ENCODE measurements at places on chromosomes 6 and 20.

DNA sequence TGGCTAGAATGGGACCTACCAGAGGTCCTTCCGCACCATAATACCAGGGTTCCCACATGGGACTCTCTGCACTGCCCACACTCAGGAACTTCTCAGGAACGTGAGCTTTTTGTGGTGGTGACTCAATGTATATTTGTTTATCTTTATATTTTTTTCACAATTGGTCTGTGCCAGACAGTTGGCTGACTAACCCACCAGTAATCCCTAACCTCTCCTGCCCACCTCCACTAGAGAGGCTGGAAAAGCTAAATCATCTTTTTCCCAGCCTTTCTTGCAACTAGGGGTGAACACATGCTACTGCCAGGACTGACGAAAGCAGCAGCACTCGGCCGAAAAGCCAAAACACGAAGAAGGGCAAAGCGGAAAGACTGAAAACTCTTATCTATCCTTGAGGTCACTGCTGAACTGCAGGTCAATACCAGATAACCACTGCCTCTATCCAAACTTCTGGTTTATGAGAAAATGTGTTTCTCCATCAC, 112.9 kb downstream of the TRERF1 start:
- DNase-seq = no peak

- DNase-seq = no peak
These were observed 164.2 kb downstream of the NFATC2 start for GRCh38 chr20:51378171-51378928.

- no peak for DNase-seq
These were observed 132.7 kb upstream of the GMDS start for GRCh38 chr6:2378046-2378657.

GRCh38 chr6:101108286-101108685, 227.2 kb upstream of the ASCC3 start:
- DNase-seq = no peak

DNA sequence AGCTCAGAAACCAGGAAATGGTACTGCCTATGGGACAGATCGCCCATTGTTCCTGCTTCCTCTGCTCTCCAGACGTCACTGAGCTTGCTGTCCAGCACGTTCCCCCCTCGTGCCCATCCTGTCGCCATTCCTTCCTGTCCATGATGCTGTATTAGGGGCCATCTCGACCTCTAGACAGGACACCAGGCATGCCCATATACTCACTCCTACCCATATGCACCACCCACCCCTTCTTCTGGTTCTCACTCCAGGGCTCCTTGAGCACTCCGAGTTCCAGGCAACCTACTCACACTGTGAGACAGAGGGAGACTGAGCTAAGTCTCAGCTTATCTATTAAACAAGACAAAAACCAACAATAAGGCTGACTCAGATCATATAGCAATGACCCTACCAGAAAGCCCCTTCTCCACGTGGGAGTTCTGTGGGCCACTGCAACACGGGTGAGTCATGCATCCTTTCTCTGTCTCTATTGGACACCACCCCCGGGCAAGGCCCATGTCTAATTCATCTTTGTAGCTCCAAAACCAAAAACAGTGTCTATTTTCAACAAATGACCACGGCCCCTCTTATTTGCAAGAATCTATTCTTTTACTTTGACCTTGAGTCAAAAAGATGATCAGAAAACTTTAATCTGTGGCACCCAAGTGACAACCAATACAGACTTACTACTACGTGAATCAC, 65.7 kb downstream of the PSMG4 start:
- DNase-seq = no peak

- DNase-seq = no peak
These were observed 38.8 kb downstream of the PPARD start for GRCh38 chr6:35381132-35381531.

- DNase-seq = no peak
These were observed 46.6 kb downstream of the TPBG start for GRCh38 chr6:82410151-82410648.

- DNase-seq = peak; percentile 45
These were observed 29.1 kb downstream of the TXLNB start for GRCh38 chr6:139262519-139263300.

DNA sequence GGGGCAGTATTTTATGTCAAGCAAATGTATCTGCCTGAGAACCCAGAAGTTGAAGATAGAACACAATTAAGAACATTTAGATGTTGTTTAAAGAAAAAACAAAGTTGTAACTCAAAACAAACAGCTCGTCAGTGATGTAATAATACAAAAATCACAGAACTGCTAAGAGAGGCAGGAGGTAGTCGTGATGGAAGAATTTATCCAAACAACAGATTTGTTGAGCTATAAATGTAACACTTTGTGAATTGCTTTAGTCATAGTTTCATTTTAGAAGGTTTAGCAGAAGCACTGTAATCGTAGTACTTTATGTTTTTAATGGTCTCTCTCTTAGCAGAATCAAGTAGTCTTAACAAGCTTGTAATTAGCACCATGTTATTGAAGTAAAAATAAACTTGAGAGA, 73.6 kb downstream of the SCAF8 start:
- no peak for DNase-seq

DNA sequence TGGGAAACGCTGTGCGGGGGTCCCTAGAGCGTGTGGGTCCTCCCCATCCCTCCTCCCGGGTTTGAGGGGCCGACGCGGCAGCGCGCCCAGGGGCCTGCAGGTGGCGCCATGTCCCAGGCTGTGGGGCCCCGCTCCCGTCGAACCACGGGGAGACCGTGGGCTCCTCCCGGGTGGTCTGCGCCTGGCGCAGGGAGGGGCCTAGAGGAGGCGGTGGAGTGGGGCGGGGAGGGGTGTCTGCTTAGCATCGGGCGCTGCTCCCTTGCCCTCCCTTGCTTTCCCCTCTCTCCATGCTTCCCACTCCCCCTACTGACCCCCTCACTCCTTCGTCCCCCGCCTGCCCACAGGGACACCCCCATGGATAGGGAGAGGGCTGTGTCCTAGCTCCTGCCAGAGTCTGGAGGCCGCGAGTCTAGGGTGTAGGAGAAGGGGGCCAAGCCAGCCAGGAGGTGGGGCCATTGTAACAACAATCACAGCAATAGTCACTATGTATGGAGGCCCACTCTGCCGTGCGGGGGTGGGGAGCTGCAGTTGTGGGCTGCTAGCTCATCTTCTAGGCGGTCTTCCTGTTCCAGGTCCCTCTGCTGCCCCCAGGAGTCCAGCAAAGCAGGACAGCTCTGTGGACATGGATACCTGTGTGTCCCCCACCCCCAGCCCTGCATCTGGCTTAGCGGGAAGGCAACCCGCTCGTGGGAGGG, 51.7 kb downstream of the CHMP4B start:
- DNase-seq = peak; percentile 15

GRCh38 chr6:106120006-106120405, 33.9 kb downstream of the PRDM1 start:
- DNase-seq = no peak

GRCh38 chr6:148289153-148289552, 53.5 kb upstream of the SASH1 start:
- no peak for DNase-seq

- DNase-seq = no peak
These were observed 72.4 kb upstream of the LGSN start for GRCh38 chr6:63392092-63392724.

- no peak for DNase-seq
These were observed 1090.1 kb upstream of the ADGRB3 start for GRCh38 chr6:67544851-67545452.

DNA sequence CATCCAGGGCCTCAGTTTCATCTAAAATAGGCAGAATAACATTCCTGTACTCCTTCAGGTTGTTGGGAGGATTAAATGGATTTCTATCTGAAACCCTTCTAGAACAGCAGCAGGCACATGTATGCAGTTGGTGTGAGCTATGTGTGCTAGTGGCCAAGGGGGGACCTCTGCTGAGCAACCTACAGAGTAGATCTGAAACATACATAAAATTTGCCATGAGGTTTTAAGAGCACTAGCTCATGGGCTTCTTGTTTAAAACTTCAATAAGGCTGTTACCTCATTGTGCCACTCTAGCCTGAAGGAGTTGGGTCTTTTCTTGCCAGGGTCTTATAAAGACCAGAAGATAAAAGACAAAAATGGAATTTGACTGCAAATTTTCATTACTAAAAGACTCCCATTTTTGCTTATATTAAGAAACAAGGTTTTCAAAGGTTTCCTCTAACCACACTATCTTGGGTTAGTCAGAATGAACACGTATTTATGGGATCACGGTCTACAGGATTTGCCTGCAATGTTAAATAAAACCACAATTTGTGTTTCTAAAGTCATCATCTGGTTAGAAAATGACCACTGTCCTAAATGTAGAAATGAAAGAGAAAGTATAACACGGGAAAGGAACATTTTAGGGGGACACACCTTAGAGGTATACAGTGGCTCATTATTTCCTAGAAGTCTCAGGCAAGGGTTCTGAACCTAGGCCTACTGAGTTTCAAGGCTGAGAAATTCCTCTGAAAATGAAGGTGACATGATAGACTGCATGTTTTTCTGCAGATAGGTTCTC, 144.9 kb upstream of the OLIG3 start:
- no peak for DNase-seq

- DNase-seq = no peak
These were observed 46.2 kb downstream of the SLC22A23 start for GRCh38 chr6:3410385-3411360.

GRCh38 chr6:25458485-25458884, 179.3 kb downstream of the CARMIL1 start:
- no peak for DNase-seq

GRCh38 chr20:49320460-49320859, 42.6 kb upstream of the ZNFX1 start:
- no peak for DNase-seq

GRCh38 chr20:37914672-37915433, 11.9 kb downstream of the VSTM2L start:
- DNase-seq = no peak

DNA sequence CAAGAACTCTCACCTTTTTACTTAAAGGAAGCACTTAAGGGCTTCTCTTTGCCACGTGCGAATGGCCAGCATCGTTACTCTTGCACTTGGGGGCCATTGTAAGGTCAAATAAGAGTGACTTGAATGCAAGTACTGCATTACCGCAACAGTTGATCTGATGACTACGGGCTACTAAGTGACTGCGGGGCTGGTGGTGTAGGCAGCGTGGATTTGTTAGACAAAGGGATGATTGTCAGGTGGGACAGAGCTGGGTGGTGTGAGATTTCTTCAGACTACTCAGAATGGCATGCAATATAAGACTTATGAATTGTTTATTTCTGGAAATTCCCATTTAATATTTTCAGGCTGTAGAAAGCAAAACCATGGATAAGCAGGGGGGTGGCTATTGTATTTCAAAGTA, 199.7 kb upstream of the UST start:
- DNase-seq = no peak

DNA sequence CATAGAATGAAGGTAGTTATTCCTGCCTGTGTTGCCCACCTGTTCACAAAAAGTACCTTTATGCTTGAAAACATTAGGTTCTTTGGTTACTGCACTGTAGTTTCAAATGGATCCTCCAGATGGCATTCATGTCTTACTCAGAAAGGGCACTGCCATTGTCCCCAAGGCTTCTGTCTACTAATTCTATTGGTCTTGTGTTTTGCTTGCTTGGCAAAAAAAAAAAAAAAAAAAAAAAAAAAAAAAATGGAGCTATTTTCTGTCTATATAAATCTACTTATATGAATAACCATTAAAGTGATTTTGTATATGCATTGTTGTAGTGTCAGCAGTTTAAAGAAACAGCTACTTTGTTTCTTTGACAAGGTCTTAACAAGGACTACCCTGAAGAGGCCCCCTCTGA, 12.7 kb upstream of the EFHC1 start:
- DNase-seq = no peak

DNA sequence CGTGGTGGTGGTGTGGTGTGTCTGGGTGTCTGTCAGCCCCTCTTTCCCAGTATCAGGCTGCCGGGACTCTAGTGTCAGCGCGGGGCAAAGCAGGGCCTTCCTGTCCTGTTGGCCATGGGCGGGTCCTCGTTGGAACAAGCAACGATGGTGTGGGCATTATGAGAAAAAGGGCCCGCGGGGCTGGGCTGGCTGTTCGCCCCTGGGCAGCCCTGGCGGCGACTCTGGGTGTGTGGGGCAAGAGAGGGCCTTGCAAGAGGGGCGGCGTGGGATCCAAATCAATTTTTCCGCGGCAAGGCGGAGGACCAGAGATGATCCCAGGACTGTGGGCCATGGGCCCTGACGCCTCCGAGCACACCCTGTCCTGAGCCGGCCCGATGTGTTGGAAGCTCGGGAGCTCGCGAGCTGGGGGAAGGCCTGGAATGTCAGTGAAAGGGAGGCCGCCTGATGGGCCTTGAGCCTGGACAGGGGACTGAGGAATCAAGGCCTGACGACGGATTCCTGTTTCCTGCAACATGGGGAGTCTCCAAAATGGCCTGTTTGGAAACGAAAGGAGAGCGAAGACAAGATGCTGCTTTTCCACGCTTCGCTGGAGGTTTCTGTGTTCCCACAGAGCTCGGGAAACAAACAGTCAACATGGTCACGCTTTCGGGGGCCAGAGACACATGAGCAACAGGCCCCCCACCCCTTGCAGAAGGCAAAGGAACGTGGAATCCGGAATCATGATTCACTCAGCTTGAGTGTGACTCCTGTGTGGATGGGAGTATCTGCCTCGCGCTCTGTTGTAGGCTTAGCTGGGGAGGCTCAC, 364.7 kb upstream of the DEFB115 start:
- DNase-seq = no peak

DNA sequence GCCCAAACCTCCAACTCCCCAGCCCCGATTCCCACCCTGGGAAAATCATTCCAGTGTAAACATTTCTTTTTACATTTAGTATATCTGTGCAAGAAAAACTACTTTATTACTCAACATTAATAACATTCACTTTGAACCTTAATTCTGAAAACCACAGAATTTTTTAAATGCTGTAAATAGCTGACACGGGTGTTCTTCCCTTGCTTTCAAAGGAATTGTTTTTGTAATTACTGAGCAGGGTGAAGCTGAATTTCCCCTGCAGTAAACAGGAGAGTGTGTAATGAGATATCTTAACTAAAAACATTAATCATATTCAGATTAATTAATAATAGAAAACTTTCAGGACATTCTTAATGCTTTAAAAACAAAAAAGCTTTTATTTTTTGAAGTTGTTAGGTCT, 99.3 kb upstream of the CITED2 start:
- DNase-seq = no peak

DNA sequence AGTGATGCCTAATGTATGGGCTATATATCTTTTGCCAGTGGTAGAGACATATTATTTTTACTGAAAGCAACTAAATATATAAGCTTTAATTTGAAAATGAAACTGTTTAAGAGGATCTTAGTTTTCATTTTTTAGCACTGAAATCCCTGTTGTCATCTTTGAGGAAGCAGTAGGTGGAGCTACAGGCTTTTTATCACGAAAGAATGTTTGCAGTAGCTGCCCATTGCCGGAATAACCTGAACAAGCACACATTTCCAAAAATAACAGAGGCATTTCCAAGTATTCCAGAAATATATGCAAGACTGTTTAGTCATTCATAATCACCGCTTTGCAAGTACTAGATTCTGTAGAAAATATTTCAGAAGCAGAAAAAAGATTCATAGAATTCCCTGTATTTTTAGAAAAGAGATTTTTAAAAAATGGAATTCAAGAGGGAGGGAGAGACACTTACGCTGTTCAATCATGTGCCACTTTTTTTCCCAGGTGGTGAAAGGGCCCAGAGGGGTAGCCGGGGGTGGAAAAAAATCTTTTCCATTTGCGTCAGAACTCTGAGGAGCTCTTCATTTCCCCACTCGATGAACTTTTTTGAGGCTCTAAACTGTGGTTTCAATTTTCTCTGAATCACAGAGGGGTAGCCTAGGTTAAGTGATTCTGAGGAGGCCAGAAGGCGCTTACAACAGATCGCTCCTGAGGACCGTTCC, 142.5 kb upstream of the FERMT1 start:
- DNase-seq = no peak

Data from gastrocnemius medialis (tissue), 4 donors.